ENCODE measurements at places on chromosomes 1 and 21. TPM values are rescaled to one million over a fixed set of nuclear protein-coding genes. Genes with fewer than 3 reads are reported as not detected.

The ETNK2 gene
- 3.2 TPM for total RNA-seq

The OR14K1 gene
- not detected for total RNA-seq

The HRNR gene
- total RNA-seq = not detected

The OR2L13 gene
- not detected for total RNA-seq
